ENCODE measurements at places on chromosomes 1 and 21.
A peak's percentile ranks its signal among the peaks of the same experiment; 100 is the strongest.

DNA sequence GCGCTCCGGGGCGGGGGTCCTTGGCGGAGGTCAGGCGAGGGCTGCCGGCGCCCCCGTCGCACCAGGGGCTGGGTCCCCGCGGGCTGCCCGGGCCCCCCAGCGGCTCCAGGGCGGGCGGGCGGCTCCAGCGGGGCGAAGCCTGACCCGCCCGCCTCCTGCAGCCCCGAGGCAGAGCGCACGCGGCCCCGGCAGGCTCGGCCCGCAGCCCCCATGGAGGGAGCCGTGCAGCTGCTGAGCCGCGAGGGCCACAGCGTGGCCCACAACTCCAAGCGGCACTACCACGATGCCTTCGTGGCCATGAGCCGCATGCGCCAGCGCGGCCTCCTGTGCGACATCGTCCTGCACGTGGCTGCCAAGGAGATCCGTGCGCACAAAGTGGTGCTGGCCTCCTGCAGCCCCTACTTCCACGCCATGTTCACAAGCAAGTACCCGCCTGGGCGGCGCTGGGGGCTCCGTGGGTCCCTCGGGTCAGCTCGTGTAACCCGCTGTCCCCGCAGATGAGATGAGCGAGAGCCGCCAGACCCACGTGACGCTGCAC lies 817 bp downstream of the KLHL17 start:
- peak; percentile 77 for DNase-seq

DNA sequence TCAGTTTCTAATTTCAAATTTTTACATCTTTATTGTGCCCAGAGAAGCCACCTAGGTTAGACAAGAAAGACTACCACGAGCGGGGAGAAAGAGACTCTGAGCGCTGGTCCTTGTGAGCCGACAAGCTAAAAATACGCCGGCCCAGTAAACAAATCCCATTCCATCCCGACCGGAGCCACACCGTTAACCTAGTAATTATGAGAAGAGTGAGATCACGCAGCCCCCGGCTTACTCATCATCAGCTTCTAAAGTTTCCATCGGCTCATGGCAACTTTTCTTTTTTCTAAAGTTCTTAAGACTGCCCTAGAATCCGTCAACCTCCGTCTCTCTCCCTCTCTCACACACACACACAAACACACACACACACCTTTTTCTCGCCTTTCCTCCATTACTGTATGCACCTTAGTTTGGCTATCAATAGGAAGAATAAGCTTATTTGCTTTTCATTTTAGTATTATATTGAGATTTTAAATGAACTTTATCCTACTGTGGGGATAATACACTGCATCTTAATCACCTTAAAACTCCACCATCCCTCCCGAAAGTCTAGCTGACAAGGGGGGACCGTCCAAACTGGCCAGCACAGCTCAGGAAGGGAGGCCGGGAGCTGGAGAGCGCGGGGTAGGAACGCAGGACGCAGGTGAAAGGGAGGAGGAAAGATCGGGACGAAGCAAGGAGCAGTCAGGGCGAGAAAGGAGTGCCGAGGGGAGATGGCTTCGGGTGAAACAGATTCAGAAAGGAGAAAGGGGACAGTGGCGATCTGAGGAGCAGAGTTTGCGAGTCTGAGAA lies 728 bp downstream of the OTUD7B start:
- peak; percentile 38 for DNase-seq

DNA sequence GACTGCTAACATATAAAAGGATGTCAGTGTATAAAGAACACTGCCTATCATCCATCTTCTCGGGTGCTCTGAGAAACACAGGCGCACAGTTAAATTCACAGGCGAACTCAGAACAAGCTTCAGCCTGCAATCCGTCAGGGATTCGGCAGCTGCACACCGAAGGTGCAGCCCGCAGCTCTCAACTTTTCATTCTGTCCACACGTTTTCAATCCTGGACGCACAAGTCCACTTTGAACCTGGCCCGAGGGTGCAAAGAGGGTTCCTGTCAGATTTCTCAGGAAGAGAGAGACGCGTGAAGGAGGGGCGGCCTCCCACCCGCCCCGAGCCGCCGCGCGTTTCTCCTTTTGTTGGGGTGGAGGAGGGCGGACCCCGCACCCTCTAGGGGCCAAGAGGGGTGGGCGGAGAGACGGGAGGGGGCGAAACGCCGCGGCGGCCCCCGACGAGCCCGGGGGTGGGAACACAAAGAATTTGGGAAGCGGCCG lies 724 bp downstream of the DOCK7 start:
- peak; percentile 78 for DNase-seq

- peak; percentile 79 for DNase-seq
Observed at GRCh38 chr1:15152318-15153183, 996 bp upstream of the TMEM51 start.

- DNase-seq = peak; percentile 80
Observed at GRCh38 chr1:34870395-34870794, 10.8 kb upstream of the SMIM12 start.

- DNase-seq = no peak
Observed at GRCh38 chr1:160829766-160830165, 32.9 kb downstream of the CD244 start.

DNA sequence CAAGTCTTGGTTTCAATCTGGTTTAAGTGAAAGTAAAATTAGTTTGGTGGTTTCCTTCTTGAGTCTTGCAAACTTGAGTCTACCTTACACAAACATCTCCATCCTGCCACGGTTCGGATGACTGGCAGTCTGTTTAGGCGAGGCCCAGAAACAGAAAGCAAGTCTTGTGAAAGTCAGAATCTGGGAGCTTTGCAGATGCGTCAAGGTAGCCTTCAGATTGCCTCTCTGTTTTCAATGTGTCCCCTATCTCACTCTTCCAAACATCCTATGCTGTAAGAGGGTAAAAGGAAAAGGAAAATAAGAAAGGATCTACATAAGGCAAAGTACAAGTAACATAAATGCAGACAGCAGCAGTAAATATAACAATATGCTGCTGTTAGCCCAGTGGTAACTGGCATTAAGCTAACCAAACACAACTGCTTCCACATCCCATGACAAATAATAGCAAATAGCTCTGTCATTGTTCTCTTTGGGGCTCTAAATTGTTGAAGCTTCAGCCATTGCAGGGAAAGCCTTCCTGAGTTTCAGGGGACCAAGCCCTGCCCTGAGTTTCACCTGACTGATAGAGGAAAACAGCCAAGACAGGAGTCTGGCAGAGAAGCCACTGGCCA lies 26.2 kb upstream of the C1orf105 start:
- DNase-seq = no peak

- peak; percentile 80 for DNase-seq
Observed at GRCh38 chr21:45138199-45139002, 64.0 kb downstream of the ADARB1 start.

DNA sequence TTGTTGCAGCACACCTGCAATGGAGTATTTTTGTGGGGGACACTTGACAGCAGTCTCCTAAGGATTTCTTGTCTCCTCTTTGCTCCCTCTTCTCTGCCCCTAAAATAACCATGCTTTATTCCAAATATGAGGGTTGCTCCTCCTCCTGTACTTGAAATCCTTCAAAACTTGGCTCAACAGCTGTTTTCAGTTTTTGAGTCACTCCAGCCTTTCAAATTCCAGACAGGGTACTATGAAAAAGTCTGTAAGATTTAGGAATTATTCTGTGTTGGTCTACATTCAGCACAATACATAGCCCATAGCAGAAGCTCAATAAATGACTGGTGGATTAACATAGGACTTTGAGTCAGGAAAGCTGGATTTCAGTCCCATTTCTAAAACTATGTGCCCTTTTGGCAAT lies 5.5 kb downstream of the AP4B1 start:
- DNase-seq = no peak

DNA sequence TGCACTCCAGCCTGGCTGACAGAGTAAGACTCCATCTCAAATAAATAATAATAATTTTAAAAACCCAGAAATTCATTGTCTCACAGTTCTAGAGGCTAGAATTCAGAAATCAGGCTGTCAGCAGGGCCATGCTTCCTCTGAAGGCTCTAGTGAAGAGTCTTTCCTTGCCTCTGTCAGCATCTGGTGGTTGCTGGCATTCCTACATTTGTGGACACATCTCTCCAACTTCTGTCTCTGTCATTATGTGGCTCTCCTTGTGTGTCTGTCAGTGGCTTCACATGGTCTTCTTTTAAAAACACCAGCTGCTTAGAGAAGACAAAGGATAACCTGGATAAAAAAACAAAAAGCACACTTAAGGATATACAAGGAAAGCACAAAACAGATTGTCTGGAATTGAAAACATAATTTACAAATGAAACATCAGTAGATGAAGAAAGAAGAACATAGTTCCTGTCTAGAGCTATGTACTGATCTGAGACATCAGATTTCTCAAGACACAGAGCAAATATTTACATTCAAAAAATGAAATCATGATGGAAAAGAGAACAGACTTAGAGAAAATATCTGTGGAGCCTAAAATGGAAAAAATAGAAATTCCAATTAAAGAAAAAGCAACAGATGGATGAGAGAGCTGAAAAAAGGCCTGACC lies 32.7 kb upstream of the ASB17 start:
- no peak for DNase-seq

- no peak for DNase-seq
Observed at GRCh38 chr1:221035662-221036153, 156.5 kb downstream of the HLX start.

GRCh38 chr21:21279193-21279901 lies 281.1 kb downstream of the NCAM2 start:
- DNase-seq = no peak

DNA sequence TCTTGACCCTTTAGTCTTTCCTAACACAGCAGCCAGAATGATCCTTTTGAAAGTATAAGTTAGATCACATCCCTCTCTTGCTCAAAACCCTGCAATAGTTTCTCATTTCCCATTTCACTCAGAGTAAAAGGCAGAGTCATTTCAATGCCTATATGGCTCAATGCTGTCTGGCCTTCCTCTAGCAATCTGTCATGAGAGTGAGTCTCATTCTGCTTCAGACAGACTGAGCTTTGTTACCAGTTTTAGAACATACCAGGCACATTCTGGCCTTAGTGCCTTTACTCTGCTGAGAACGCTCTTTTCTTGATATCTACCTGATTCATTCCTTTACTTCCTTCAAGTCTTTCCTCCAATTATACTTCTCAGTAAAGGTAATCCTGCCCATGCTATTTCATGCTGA lies 372.8 kb upstream of the PKN2 start:
- DNase-seq = no peak

DNA sequence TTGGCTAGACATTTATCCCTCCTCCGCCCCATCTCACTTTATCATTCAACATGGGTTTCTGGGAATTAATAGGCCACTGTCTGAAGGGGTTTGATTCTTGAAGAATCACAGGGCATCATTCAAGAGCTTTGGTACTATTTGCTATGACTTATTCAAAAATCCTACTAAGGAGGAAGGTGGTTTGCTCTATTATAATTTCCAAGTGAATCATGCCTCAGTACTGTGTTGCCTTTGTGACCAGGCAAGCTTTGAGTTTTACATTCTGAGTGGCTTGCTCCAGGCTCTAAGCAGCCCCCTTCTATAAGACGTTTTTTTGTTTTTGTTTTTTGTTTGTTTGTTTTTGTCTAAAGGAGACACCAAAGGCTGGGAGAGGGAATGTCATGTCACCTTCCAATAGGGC lies 2.6 kb downstream of the C1orf21 start:
- DNase-seq = no peak

- DNase-seq = no peak
Observed at GRCh38 chr1:181989261-181989920, 72.1 kb downstream of the ZNF648 start.

DNA sequence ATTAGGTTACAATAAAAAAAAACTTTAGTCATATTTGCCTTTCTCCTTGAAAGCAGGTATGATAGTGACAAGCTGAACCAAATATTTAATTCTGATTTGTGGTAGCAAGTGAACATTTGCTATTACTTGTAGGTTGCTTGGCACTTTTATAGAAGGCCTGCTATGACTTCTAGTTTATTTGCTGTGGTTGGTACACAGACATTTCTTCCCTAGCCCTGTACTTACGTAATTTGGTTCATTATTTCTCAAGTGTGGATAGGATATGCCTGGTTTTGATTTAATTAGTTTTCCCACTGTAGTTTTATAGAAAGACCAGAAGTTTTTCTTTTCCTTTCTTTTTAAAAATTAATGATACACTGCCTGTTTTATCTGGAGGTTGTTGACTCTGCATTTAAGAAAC lies 55.9 kb downstream of the PPP2R5A start:
- DNase-seq = no peak

- no peak for DNase-seq
Observed at GRCh38 chr1:109523706-109524105, 14.2 kb upstream of the AMIGO1 start.

GRCh38 chr1:88982055-88982454 lies 10.4 kb downstream of the KYAT3 start:
- DNase-seq = no peak

All from SK-N-SH (cell line).